ENCODE measurements at places on chromosomes 11 and 22. TPM values are rescaled to one million over a fixed set of nuclear protein-coding genes. Genes with fewer than 3 reads are reported as not detected.

DNA sequence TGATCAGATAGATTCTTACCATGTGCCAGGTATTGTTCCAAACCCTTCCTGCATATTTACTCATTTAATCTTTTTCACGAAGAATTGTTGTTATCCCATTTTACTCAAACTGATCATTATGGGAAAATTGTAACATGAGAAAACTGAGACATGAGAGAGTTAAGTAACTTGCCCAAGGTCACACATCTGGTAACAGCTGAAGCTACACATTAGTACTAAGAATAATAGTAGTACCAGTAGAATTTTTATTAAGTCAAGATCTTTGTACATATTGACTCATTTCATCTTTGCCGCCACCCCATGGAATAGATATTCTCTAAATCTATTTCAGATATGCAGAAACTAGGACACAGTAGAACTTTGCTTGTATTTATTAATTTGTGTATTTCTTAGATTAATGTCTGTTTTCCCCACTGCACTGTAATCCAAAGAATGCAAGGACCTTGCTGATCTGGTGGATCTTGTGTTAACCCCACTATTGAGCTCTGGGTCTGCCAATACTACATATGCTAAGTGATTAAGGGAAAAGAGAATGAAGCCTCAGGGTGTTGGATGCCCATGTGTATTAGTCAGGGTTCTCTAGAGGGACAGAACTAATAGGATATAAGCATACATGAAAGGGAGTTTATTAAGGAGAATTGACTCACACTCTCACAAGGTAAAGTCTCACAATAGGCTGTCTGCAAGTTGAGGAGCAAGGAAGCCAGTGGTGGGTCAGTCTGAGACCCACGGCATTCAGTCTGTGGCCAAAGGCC is 72.8 kb downstream of the PARVA start:
- H3K4me3 ChIP-seq: no peak overlapping the region
- H3K27ac ChIP-seq: no peak overlapping the region
- H3K27me3 ChIP-seq: peaks cover 5% of the 10 kb centered on the region
- H3K4me1 ChIP-seq: no peaks in the 10 kb centered on the region
- H3K36me3 ChIP-seq: no peaks in the 10 kb centered on the region
- DNase-seq: no peak

GRCh38 chr11:70146299-70146698 is 56.8 kb upstream of the FADD start:
- no peaks in the 10 kb centered on the region for H3K4me1 ChIP-seq
- no peak overlapping the region for H3K27ac ChIP-seq
- no peaks in the 10 kb centered on the region for H3K27me3 ChIP-seq
- no peak for DNase-seq

GRCh38 chr11:78731027-78731426 is 156.4 kb upstream of the NARS2 start:
- H3K36me3 ChIP-seq: no peaks in the 10 kb centered on the region
- no peaks in the 10 kb centered on the region for H3K4me1 ChIP-seq

GRCh38 chr11:72191961-72192381 is at the start of gene FOLR1:
Gene FOLR1, plus strand, starts transcription at chr11:72192140. Its CDS starts 34 bp downstream, at chr11:72192174.
- peaks cover 8% of the 10 kb centered on the region for H3K27me3 ChIP-seq
- no peak for DNase-seq
- H3K27ac ChIP-seq: no peak within 1 kb of the TSS
- H3K4me3 ChIP-seq: no peak within 1 kb of the TSS
- no peaks in the 10 kb centered on the region for H3K4me1 ChIP-seq

GRCh38 chr11:46445920-46446771 is 54.6 kb upstream of the CHRM4 start:
- no peaks in the 10 kb centered on the region for H3K27me3 ChIP-seq
- H3K4me1 ChIP-seq: no peaks in the 10 kb centered on the region
- no peak overlapping the region for H3K27ac ChIP-seq
- no peak for DNase-seq
- peaks cover 22% of the 10 kb centered on the region for H3K36me3 ChIP-seq

DNA sequence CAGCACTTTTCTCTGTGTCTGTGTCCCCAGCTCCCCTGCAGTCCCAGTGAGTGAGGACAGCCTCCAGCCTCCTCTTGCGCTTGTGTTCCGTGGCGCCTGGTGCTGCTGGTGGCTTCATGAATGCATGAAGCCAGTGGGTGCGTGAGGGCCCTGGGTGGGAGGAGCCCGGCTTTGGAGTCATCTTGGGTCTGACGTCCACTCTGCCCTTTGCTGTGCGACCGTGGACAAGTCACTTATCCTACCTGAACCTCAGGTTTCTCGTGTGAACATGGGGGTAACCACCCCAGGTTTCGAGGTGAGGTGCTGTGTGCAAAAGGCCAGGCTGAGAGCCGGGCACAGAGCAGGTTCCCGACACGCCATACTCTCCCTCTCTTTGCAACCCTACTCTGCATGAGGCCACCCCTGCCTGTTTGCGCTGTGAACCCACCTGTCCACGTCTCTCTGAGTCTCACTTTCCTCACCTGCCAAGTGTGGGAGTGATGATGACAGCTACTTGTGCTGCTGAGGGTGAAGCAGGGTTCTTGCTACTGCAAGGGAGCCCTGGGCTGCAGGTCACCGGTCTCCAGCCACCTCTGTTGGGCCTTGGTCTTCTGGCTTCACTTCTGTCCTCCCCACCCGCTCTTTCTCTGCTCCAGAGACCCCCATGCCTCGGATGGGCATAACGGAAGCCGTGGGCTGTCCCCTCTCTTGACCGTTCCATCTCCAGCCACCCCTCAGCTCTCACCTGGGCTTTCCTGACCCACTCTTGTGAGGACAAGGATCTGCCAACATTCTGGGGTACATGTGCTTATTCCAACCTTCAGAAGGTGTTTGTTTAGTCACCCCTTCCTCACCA is 537.6 kb downstream of the TBC1D22A start:
- H3K4me1 ChIP-seq: no peaks in the 10 kb centered on the region
- H3K27me3 ChIP-seq: peaks cover 13% of the 10 kb centered on the region
- no peaks in the 10 kb centered on the region for H3K36me3 ChIP-seq
- no peak for DNase-seq

DNA sequence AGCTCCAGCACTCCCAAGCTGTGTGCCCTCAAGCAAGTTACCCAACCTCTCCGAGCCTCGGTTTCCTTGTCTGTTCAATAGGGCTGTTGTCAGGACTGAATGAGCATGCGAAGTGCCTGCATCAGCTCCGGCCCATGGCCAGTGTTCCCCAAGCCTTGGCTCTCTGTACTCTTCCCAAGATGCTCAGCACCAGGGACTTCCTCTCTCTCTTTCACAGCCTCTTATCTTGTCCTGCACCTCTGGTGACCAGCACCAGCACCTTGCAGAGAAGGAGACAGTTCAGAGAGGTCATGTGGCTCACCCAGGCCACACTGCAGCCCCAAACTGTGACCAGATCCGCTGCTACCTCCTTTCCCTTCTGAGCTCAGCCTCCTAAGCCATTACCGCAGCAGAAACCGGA is 120.3 kb upstream of the ANO1 start:
- H3K4me1 ChIP-seq: no peaks in the 10 kb centered on the region
- H3K4me3 ChIP-seq: no peak overlapping the region
- H3K27ac ChIP-seq: no peak overlapping the region

DNA sequence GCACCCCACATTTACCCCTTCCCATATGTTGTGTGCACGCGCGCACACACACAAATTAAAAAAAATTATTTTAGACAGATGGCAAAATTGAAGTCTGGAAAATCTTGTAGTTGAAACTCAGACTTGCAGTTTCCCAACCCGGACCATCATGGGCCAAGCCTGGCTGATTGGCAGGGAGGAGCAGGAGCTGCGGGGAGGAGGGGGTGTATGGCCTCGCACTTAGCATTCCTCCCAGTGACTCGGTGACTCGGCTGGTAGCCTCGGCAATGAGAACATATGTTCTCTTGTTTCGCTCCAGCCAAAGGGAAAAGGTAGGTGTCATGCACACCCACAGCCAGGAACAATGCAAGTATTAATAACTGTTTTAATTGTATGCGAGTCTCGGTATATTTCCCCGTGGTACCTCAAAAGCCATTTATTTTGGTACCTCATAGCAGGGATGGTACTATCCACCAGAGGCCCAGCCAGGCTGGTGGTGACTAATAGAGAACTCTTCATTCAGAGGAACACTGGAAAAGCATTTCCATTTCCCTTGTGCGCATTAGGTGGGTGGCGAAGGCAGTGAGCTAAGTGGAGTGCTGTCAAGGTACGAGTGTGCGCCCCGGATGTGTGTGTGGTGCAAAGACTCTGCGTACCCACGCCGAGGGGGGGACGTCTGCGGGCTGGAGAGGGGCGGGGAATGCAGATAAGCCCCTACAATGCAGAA is 92.5 kb downstream of the DSCAML1 start:
- H3K27ac ChIP-seq: no peak overlapping the region
- no peaks in the 10 kb centered on the region for H3K36me3 ChIP-seq
- peaks cover 43% of the 10 kb centered on the region for H3K27me3 ChIP-seq
- no peak overlapping the region for H3K4me3 ChIP-seq
- DNase-seq: no peak
- no peaks in the 10 kb centered on the region for H3K4me1 ChIP-seq

- H3K4me1 ChIP-seq: peaks cover 17% of the 10 kb centered on the region
- DNase-seq: no peak
- no peak overlapping the region for H3K27ac ChIP-seq
- H3K27me3 ChIP-seq: no peaks in the 10 kb centered on the region
- H3K36me3 ChIP-seq: no peaks in the 10 kb centered on the region
- H3K4me3 ChIP-seq: no peak overlapping the region
Measured at GRCh38 chr11:9386901-9387300, 2.4 kb downstream of the IPO7 start.

DNA sequence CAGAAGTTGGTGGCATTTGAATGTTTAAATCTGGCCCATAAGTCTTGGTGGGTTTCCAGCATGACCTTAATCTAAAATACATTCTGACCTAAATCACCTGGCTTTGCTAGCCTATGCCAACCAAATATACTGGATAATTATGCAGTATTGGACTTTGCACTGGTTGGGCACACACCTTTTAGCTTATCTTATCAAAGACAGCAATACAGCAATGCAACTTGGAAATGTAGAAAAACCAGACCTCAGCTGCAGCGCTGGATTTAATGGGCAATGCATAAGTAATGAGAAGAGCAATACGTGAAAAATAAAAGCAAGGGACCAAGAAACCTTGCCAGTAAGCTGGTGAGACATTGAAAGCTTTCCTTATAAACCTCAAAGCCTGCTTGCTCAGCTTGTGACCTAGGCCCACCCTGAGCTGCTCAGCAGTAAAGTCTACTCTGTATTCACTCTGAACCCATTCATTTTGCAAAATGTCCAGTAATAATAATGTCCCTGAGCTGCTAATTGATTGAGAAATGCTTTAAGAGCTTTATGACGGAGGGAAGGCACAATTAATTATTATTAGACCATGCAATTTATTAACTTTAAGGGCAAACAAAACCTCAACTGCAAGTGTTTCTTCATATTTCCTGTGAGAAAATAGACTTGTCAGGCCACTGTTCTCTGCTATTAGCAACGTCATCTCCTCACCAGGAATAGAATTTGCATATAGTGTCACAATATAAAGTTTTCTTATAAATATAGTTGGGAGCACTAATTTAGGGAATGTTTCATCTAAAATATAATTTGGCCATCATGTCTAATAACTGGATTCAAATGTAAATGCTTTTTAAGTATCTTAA is 49.4 kb upstream of the CEP295 start:
- DNase-seq: no peak
- no peaks in the 10 kb centered on the region for H3K4me1 ChIP-seq
- no peaks in the 10 kb centered on the region for H3K36me3 ChIP-seq
- H3K4me3 ChIP-seq: no peak overlapping the region

GRCh38 chr11:92779746-92780145 is 189.7 kb upstream of the MTNR1B start:
- H3K4me1 ChIP-seq: no peaks in the 10 kb centered on the region
- no peak for DNase-seq
- H3K27ac ChIP-seq: no peak overlapping the region
- H3K4me3 ChIP-seq: no peak overlapping the region
- no peaks in the 10 kb centered on the region for H3K36me3 ChIP-seq

DNA sequence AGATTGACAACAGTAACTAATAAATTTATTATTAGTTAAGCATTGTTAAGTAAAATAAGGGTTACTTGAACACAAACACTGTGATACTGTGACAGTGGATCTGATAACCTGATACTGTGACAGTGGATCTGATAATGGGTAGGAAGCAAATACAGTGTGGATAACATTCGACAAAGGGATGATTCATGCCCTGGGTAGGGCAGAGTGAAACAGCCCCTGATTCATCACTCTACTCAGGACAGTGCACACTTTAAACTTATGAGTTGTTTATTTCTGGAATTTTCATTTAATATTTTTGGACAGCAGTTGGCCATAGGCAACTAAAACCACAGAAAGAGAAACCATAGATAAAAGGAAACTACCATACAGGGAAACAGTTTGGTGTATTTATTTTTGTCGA is 60.8 kb upstream of the CTSC start:
- H3K4me3 ChIP-seq: no peak overlapping the region
- no peaks in the 10 kb centered on the region for H3K36me3 ChIP-seq
- H3K27me3 ChIP-seq: no peaks in the 10 kb centered on the region
- no peaks in the 10 kb centered on the region for H3K4me1 ChIP-seq

DNA sequence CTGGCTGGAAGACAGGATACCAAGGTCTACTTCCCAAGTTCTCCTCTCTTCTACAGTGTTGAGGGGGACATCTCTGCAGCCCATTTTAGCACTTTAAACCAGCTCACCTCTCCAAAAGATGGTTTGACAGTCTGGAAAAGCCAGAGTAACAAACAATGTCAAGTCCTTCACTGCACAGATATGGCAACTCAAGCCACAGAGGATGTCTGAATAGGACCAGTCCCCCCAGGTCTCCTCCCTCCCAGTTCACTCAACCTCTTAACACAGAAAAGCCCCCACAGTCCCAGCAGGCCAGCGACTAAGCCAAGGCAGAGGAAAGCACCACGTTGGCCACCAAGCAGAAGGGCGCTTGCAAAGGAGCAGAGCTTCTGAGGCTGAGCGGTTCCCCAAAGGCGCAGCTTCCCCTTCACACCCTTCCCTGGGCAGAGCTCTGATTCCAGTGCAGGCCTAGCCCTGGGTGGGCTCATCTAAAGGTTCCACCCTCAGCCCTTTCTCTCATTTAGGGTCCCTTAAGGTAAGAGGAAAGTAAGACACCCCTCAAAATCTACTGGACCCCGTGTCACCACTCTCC is 62.7 kb downstream of the PAK1 start:
- DNase-seq: peak; percentile 13
- no peaks in the 10 kb centered on the region for H3K36me3 ChIP-seq
- H3K27me3 ChIP-seq: no peaks in the 10 kb centered on the region
- peaks cover 21% of the 10 kb centered on the region for H3K4me1 ChIP-seq
- no peak overlapping the region for H3K27ac ChIP-seq
- peak overlapping the region; percentile 61 for H3K4me3 ChIP-seq

GRCh38 chr11:123645286-123645975 is 9.0 kb downstream of the SCN3B start:
- H3K27ac ChIP-seq: no peak overlapping the region
- peaks cover 5% of the 10 kb centered on the region for H3K4me1 ChIP-seq
- DNase-seq: no peak
- H3K36me3 ChIP-seq: no peaks in the 10 kb centered on the region
- H3K4me3 ChIP-seq: no peak overlapping the region
- H3K27me3 ChIP-seq: peaks cover 29% of the 10 kb centered on the region

OR10G4 gene
- not detected for total RNA-seq

TIMP3 gene
- 1.1 TPM for total RNA-seq

APOA4 gene
- not detected for total RNA-seq

Data from T-cell (primary cell).